MV-4-11 (cell line): ENCODE measurements at places on chromosomes 5 and 9.

DNA sequence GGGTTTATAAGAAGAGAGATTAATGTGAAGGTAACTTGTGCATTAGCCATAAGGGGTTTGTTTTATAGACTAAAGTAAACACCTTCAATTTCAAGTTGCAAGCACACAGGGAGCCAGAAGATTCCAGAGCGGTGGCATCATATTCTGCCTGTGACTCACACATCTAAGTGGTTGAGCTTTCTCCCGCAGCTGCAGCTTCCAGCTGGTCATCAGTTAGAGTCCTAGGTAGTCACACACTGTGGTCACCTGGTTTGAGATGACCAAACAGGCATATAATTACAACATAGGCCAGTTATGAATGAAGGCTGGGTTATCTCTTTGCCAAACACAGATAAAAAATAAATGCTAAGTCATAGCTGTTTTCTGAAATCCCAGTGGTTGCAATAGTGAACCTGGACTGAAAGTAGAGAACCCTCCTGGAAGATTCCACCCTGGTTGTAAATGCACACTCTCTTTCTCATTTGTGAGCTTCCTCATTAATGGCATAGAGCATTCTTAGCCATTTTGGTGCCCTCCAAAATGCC lies 171.3 kb downstream of the GDNF start:
- DNase-seq, result peak; percentile 46

DNA sequence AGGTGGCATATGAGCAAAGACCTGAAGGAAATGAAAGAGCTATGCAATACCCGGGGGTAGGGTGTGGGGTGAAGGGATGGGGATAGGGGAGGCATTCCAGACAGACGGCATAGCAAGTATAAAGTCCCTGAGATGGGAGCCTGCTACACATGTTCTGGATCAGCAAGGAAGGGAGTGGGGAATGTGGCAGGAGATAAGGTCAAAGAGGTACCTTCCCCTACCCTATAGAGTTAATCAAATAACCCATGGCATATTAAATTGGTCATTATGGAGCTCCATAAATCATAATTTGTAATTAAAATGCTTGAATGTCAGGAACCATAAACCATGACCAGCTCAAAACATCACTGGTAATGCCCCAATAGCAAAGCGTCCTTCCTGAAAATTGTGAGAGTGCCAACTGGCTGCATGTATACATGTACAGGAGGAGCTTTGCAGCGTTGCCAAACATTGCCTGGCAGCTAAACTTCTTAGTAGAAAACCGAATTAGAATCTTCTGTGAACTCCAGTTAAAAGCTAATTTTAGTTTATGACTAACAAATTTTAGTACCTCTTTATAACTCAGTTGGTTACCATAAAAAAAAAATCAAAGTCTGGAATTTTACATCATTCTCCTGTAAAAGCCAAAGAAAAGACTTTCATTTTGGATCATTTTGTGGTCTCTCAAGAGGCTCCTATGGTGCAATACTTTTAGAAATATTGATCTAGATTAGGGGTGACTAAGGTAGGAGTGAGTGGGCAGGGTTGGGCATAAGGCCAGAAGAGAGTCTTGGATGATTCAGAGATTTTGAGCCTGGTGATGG lies 4.7 kb downstream of the DNAI1 start:
- peak; percentile 38 for DNase-seq

- DNase-seq, result no peak
Measured at GRCh38 chr5:22699319-22699718, 153.8 kb downstream of the CDH12 start.

- no peak for DNase-seq
Measured at GRCh38 chr5:169913479-169913878, 66.8 kb downstream of the INSYN2B start.

DNA sequence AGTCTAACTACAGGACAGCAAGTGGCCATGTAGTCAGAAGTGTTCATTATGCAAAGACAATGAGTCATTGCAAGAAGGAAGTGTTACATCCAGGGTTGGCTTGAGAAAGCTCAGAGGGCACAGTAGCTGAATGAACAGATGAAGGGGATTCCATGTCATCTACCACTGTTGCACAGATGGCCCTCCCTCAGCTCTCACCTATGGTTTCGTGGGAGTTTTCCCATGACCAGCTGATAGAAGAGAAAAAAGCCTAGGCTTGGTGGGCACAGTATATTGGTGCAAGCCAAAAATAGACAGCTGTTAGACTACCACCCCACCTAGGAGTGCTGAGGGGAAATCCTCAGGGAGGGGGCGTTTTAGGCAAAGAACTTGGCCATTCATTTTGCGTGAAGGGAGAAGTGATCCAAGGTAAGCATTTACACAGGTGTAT lies 217.0 kb downstream of the DMRT2 start:
- DNase-seq, result peak; percentile 37

DNA sequence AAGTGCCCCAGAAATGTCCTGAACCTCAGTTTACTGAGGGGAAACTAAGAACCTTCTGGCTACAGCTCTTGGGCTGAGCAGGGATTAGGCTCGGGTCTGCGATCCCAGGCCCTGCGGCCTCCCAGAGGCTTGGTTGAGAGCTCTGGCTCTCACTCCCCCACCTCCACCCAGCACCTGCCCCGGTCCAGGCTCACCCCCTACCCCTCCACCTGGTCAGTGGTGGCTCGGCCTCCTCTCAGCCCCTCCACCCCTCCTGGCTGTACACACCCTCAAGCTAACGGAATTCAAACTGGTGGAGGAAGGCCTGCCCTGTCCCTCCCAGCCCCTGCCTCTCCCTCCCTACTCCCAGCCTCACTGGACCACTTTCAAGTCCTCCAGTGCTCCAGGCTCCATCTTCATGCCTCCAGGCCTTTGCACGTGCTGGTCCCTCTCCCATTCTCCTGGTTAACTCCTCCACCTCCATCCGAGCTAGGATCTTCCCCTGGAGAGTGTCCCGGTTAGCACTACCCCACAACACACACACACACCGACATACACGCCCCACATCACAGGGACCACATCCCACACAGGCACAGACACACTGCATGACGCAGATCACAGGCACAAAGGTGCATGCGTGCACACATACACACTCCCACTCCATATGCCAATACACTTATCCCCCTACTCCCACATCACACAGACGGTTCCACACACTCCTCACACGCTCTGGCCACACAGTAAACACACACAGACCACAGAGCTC lies 130.9 kb downstream of the C9orf50 start:
- no peak for DNase-seq

DNA sequence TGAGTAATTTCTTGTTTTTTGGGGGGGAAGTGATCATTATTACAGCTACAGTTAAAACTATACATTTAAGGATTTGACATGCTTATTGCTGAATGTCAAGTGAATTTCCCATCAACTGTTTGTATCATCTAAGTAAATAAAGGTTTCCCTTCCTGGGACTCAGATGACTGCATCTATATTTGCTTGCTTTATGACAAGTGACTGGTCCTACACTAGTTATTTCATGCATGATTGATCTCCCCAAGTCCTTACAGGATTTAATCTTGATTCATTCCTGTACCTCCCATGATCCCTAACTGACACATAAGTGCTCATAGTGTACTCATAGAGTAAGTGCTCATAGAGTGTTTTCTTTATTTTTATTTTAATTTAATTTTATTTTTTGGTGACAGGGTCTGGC lies 2.8 kb downstream of the TXNDC8 start:
- no peak for DNase-seq

DNA sequence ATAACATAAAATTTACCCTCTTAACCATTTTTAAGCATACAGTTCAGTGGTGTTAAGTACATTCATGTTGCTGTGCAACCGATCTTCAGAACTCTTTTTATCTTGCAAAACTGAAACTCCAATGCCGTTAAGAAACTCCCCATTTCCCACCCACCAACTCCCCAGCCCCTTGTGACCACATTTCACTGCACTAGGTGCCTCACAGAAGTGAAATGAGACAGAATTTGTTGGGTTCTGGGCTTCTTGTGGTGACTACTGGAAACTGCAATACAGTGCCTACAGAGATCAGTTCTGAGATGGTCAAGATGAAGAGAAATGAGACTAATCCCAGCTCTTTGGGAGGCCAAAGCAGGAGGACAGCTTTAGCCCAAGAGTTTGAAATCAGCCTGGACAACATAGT lies 202.1 kb upstream of the SLC30A5 start:
- no peak for DNase-seq

GRCh38 chr9:18569941-18570630 lies 96.1 kb downstream of the ADAMTSL1 start:
- no peak for DNase-seq

GRCh38 chr9:28892538-28892937 lies 1319.3 kb upstream of the C9orf72 start:
- no peak for DNase-seq
